ENCODE measurements at places on chromosomes 6 and 20.

DNA sequence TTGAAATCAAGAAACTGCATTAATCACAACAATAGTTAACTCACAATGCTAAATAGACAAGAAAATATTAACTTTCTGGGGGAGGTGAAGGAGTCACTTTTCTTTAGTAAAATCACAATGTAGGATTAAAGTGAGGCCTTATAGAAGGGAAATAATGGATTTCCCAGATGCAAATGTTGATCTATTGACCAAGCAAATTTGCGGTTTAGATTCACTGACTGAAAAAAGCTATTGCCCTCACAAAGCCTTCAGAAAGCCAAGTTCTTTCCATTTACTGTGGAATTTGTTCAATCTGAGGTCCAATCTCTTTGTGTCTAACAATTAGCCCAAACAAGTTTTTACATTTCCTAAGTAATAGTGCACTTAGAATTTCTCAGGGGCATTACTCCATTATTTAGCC, 95.1 kb upstream of the PTCHD4 start:
- no peak for DNase-seq

- DNase-seq = no peak
Observed at GRCh38 chr20:20019123-20019522, 2.0 kb downstream of the NAA20 start.

DNA sequence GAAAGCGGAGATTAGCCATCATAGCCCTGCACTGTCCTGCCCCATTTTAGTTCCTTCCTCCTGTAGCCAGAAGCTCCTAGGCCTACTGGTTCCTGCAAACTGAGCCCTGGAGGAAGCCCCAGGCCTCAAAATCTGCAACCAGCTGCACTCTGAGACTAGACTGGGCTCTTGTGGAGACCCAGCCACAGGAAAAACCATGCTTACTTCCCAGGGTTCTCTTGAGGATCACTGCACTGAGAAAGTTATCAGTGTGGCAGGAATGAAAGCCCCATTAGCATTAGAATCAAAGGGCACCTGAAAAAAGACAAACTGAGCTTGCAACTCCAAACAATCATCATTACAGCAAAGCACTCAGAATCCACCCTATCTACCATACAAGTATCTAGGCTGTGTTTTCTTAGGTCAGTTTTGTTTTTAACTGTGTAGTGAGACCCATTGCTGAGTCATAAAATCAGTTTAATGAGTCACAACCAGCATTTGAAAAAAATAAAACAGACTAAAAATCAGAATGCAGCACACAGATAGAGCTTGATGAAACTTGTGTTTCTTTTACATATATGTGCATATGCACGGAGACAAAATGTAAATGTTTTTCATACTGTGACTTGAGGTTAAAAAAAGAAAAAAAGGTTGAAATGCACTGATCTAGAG, 91.0 kb downstream of the UNC5CL start:
- no peak for DNase-seq

- no peak for DNase-seq
Observed at GRCh38 chr20:37071481-37071911, 24.3 kb downstream of the RBL1 start.

DNA sequence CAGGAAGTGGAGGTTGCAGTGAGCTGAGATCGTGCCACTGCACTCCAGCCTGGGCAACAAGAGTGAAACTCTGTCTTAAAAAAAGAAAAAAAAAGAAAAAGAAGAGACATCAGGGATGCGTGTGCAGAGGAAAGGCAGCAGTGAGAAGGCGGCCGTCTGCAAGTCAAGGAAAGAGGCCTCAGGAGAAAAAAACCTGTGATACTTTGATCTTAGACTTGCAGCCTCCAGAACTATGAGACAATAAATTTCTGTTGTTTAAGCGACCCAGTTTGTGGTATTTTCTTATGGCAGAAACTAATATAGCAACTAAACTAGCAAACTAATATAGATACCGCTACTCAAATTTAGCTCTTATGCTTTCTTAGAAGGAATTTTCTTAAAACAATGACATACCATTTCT, 36.1 kb downstream of the FGD2 start:
- no peak for DNase-seq

GRCh38 chr6:72216222-72217068, 330.1 kb downstream of the RIMS1 start:
- DNase-seq = no peak

DNA sequence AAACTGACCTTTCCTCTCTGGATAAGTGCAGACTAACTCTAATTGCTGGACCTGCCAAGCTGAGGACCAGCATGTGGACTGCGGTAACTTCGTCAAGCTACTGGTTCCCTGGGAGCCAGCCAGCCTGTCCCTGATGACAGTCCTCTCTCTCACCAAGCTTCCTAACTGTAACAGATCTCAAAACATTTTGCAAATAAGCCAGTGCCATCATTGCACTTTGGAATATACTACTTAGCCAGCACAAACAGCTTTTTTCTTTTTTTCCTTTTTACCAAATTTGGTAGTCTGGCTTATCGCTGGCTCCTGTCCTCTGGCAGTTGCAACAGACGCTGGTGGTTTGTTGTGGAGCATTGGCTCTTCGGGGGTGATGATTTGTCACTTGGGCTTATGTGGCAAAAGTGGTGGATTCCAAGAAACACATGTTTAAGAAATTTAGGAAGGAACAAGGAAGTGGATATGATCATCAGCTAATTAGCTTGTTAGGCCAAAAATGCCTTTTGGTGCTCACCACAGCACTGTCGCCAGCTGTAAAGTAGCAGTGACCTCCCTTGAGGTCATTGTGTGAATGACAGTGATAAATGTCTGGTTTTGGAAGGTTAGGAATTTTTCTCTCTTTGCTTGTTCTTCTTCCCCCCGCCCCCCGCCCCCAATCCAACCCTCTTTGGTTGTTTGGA, 171.7 kb downstream of the CLIC5 start:
- DNase-seq = no peak

- no peak for DNase-seq
Observed at GRCh38 chr20:48706116-48706656, 121.6 kb downstream of the PREX1 start.

DNA sequence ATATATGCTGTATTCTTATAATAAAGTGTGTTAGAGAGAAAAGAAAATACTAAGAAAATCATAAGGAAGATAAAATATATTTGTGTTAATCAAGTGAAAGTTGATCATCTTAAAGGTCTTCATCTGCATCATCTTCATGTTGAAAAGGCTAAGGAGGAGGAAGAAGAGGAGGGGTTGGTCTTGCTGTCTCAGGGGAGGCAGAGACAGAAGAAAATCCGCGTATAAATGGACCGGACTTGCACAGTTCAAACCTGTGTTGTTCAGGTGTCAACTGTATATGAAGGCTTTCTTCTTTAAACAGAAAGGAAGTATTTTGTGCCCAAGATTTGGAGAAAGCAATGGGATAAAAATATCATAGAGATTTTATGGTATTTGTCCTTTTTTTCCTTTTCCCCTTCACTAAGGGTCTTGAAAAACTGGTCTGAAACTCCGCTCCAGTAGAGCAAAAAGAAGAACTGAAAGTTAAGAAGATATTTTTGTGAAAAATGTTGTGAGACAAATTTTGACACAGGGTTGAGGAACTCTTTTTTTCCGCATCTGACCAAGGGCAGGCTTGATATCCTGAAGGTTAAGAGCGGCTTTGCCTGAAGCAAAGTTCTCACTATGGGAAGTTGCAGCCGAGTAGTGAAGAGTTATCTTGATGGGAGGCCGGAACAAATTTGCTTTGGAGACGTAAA, 350.7 kb downstream of the LAMA2 start:
- DNase-seq = no peak

DNA sequence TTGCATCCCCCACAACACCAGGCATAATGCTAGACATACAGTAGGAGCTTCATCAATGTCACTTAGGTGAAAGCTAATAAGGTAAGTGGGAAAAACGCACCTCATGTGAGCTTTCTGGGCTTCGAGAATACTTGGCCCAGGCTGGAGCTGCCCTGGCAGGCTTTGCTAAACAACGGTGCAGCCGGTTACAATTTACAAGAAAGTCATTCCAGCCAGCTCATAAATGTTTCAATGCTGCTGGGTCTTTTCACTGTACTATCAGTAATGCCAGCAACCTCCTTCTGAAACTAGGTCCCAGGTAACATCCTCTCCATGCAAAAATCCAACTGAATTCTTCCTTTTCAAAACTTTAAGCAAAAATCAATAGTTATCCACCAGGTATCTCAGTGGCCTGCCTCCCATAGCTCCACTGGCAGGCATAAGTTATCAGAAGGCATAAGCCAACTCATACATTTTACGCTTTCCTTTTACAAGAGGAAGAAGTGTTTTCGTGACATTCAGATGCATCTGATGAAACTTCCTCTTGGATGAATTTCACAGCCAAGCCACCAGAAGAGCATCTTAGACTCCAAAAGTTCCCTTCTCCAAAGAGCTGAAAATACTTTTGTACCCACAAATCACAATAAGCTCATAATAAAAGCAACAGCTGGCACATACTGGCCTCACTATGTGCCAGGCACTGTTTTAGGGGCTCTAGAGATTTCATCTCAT, 56.3 kb downstream of the RTN4IP1 start:
- DNase-seq = no peak

- DNase-seq = no peak
Observed at GRCh38 chr20:44431502-44432234, 44.0 kb upstream of the TTPAL start.

DNA sequence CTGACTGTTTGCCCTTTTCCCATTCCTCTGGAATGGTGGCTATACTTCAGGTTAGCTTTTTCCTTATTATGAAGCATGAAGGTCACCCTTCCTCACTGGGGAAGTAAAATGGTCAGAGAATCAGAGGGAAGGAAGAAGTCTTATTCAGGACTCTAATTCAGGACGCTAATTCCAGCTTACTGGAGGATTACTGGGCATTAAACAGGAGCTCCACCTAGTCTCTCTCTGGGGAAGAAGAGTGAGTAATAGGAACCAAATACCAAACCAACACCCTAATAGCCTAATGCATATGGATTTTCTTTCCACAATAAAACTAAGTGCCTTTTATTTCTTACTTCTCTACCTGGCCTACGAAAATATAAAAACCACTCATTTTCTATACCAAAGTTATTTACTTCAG, 10.1 kb downstream of the CRISP1 start:
- no peak for DNase-seq
